ENCODE measurements at places on chromosomes 12 and 14.

GRCh38 chr14:104794099-104794498, 1.4 kb downstream of the AKT1 start:
- DNase-seq, result peak; percentile 57

GRCh38 chr12:111642681-111643426, 42.9 kb downstream of the BRAP start:
- no peak for DNase-seq

DNA sequence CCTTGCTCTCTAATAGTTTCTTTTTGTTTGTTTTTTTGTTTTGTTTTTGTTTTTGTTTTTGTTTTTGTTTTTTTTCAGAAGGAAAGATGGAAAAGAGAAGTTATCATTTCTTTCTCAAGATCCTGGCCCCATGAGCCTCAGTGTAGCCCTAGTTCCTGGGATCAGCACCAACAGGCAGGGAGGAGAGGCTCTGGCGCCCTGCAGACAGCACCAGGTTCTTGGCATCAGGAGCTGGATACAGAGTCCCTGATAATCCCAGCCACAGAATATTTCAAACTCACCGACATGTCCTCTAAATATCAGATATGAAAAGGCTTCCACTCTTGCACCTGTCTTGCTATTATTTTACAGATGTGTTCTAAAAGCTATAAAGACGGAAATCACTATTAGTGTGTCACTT, 52.7 kb downstream of the FOXN3 start:
- no peak for DNase-seq

DNA sequence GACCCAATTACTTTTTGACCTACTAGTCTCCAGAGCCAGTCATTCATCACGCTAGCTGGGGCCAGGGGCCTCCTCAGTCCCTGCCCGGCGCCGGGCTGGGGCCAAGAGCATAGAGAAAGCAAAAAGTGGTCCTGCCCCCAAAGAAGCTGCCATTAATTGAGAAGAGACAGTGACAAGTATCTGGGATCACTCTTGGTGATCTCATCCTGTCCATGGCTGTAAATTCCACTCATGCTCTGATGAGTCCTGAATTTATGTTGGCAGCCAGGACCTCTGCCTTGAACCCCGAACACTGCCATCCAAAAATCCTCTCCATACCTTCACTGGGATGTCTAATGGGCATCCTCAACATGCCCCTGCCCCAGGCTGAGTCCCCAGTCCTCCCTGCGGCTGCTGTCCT, 34.4 kb upstream of the DLK1 start:
- no peak for DNase-seq
